ENCODE measurements at places on chromosomes 2 and 18. TPM values are rescaled to one million over a fixed set of nuclear protein-coding genes. Genes with fewer than 3 reads are reported as not detected.

SAG gene
- not detected for polyA plus RNA-seq

RTP5 gene
- polyA plus RNA-seq: not detected

LRRTM1 gene
- polyA plus RNA-seq: 0.27 TPM

FLACC1 gene
- polyA plus RNA-seq: 0.30 TPM

ZSWIM2 gene
- not detected for polyA plus RNA-seq

HOXD4 gene
- 11.0 TPM for polyA plus RNA-seq

KATNAL2 gene
- 1.9 TPM for polyA plus RNA-seq

TXNDC2 gene
- polyA plus RNA-seq: 0.55 TPM

TACR1 gene
- polyA plus RNA-seq: 4.4 TPM

SCN3A gene
- polyA plus RNA-seq: 0.56 TPM

POTEC gene
- polyA plus RNA-seq: not detected

GCKR gene
- 4.6 TPM for polyA plus RNA-seq

CNGA3 gene
- polyA plus RNA-seq: 0.10 TPM

IL37 gene
- polyA plus RNA-seq: not detected

SERPINB10 gene
- polyA plus RNA-seq: not detected

DAW1 gene
- polyA plus RNA-seq: 0.11 TPM

ABCG5 gene
- not detected for polyA plus RNA-seq

TMEM37 gene
- 18.1 TPM for polyA plus RNA-seq

SH2D6 gene
- polyA plus RNA-seq: 0.12 TPM

LHCGR gene
- 91.2 TPM for polyA plus RNA-seq

SLC4A5 gene
- polyA plus RNA-seq: 1.4 TPM

RAB6D gene
- not detected for polyA plus RNA-seq

PLGLB1 gene
- polyA plus RNA-seq: 1.3 TPM

L3MBTL4 gene
- polyA plus RNA-seq: 4.2 TPM

ZNF521 gene
- polyA plus RNA-seq: 26.1 TPM

KCNE4 gene
- 11.3 TPM for polyA plus RNA-seq

PARD3B gene
- polyA plus RNA-seq: 8.2 TPM

ANO7 gene
- 2.0 TPM for polyA plus RNA-seq

SOCS6 gene
- polyA plus RNA-seq: 8.8 TPM

BCL11A gene
- polyA plus RNA-seq: 2.5 TPM

NMS gene
- not detected for polyA plus RNA-seq

OSR1 gene
- 4.9 TPM for polyA plus RNA-seq

NETO1 gene
- polyA plus RNA-seq: not detected

LCT gene
- not detected for polyA plus RNA-seq

GULP1 gene
- 22.3 TPM for polyA plus RNA-seq

GKN1 gene
- not detected for polyA plus RNA-seq

GPAT2 gene
- 2.4 TPM for polyA plus RNA-seq

SLC23A3 gene
- polyA plus RNA-seq: 0.81 TPM

CHN1 gene
- polyA plus RNA-seq: 18.0 TPM

FSIP2 gene
- 0.10 TPM for polyA plus RNA-seq

TNFAIP6 gene
- 0.23 TPM for polyA plus RNA-seq
